LoVo (cell line): ENCODE measurements at places on chromosomes 2 and 18.
A peak's percentile ranks its signal among the peaks of the same experiment; 100 is the strongest.

DNA sequence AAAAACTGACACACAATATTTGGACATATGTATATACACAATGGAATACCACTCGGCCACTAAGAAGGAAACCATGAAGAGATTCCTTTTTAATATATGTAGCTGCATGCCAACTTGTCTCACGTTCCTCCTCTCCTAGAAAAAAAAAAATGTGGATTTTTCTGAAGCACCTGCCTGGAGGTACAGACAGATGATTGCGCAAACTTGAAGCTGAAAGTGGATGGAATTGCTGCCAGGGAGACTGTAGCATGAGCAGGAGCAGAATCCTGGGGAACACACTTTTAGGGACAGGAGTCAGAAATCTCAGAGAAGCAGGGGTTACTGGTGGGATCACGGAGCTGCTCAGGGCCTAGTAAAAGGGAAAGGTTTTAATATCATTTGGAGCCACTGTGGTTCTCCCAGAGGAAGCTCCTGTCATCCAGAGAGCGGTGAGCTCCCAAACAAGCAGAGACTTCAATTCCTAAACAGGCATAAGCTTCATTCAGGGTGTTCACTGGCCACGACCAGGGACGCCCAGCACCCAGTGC, 640 bp upstream of the SPR start:
- no peak for DNase-seq

GRCh38 chr2:113848758-113849415, 41.0 kb upstream of the ACTR3 start:
- no peak for DNase-seq

GRCh38 chr2:186862869-186863709, 14.1 kb upstream of the ZSWIM2 start:
- peak; percentile 54 for DNase-seq

- DNase-seq, result no peak
These were observed 4.8 kb upstream of the ANKRD62 start for GRCh38 chr18:12088731-12089375.

- DNase-seq, result peak; percentile 34
These were observed 80.3 kb downstream of the DYNAP start for GRCh38 chr18:54671291-54671881.

DNA sequence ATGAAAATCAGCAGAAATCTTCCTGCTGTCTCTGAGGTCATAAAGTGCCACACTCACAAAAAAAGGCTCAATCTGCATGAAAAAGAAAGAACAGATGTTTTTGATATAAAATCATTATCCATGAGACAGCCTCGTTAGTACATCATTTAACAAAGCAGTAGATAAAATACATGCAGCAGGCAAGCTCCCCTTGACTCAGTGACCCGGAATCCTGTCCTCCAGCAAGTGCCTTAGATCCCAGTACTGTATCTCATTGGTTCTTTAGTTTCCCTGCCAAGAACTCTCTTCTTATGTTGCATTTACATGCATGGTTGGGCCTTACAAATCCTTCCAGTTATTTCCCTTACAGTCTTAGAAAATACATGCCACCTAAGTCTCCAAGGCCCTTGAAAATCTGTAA, 148.9 kb upstream of the CCDC195 start:
- DNase-seq, result no peak

DNA sequence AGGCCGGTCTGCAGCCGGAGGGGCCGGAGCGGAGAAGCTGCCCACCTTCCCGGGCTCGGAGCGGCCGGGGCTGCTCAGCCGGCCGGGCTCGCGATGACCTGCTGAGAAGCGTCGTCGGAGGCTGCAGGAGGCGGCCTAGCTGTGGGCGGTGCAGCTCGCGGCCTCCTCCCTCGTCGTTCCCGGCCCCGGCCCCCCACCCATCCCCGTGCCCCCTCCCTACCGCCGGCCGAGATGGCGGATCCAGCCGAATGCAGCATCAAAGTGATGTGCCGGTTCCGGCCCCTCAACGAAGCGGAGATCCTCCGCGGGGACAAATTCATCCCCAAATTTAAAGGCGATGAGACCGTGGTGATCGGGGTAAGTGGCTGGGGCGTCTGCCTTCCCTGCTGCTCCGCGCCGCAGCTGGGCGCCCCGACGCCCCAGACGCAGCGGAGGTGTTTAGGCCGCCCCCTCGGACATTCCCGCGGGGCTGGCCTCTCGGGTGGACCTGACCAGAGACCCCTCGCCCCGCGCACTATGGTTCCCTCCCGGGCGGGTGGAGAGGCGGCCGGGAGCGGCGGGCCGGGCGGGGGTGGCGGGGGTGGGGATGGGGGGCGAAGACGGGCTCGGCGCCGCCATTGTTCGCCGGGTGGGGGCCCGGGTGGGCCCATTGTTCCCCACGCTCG, 492 bp downstream of the KIF5C start:
- DNase-seq, result no peak

- DNase-seq, result no peak
These were observed 36.0 kb downstream of the FARP2 start for GRCh38 chr2:241391892-241392665.

DNA sequence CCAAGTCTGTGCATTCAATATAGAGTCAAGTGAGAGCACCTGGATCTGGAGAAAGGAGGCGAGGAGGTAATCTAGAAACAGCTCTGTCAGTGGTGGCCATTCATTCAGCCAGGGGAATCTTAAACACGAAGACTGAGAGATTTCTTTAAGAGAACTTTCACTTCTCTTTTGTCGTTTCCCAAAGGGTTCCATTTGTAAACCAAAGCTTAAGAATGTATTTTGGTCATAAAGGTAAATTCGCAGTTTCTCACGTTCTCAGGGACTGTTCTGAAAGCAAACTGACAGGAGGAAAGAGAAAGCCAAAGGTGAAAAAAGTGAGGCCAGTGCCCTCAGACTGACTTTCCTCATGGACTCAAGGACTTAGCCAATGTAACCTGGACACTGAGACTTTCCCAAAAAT, 513.5 kb downstream of the CMPK2 start:
- DNase-seq, result no peak

GRCh38 chr2:30960213-30960612, 153.0 kb upstream of the CAPN13 start:
- DNase-seq, result no peak

DNA sequence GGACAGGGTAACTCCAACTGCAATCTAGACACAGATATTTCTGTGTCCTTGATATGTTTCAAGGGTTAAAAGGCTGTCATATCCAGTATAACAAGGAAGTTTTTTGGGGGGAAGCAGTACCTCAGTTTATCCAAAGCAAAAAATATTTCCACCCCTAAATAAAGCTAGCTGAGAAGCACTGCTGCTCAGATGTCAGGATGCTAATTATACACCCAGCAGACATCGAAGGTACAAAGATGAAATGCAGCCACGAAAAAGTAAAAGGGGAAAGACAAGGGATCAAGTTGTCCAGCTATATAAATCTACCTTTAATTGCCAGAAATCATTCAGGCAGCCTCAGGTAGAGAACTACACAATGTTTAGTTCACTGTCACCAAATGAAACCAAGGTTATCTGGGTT, 26.2 kb downstream of the ELAC1 start:
- DNase-seq, result no peak

GRCh38 chr2:207530160-207531031, 634 bp downstream of the CREB1 start:
- peak; percentile 29 for DNase-seq

DNA sequence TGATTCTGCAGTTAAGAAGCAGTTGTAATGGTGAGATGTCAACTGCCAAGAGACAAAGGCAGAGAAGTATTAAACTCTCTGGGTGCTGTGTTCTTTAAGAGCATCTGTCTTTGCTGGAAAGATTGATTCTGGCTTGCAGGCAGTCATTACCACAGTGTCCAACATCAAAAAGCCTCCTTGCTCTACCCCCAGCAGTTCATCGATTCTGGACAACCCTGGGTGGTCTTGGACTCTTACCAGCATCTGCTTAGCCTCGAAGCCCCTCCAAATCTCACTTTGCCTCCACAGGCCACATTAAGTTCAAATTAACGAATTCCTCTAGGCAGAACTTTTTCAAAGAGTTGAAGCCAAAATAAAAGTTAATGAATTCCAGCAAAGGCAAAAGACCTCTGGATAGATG, 1061.4 kb downstream of the TSN start:
- DNase-seq, result no peak

DNA sequence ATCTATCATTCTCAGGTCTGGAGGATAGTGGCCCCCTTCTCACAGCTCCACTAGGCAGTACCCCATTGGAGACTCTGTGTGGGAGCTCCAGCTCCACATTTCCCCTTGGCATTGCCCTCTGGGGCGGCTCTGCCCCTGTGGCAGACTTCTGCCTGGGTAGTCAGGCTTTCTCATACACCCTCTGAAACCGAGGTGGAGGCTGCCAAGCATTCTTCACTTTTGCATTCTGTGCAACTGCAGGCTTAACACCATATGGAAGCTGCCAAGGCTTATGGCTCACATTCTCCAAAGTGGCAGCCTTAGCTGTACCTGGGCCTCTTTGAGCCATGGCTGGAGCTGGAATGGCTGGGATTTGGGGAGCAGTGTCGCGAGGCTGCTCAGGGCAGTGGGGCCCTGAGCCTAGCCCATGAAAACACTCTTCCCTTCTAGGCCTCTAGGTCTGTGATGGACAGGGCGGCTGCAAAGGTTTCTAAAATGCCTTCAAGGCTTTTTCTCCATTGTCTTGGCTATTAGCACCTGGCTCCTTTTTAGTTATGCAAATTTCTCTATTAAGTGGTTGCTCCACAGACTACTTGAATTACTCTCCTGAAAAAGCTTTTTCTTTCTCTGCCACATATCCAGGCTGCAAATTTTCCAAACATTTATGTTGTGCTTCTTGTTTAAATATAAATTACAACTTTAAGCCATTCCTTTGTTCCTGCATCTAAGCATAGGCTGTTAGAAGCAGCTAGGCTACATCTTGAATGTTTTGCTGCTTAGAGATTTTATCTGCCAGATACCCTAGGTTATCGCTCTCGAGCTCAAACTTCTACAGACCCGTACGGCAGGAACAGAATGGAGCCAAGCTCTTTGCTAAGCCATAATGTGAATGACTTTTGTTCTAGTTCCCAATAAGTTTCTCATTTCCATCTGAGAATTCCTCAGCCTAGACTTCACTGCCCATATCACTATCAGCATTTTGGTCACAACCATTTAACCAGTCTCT, 206.5 kb downstream of the CPS1 start:
- no peak for DNase-seq
